ENCODE measurements at places on chromosomes 12 and 14.
A peak's percentile ranks its signal among the peaks of the same experiment; 100 is the strongest.

DNA sequence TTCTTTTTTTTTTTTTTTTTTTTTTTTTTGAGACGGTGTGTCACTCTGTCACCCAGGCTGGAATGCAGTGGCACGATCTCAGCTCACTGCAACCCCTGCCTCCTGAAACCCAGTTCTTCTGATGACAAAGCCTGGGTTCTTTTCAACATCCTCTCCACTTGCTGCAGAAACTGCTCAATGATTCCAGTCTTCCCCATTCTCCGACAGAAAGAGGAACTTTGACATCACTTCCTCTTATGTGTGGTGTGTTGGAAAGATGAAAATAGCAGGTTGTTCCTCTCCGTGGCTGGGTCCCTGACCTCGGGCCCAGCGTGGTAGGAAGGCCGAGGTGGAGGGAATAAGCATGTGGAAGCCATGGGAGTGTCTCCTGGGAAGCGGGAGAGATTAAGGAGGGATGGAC lies 198.4 kb downstream of the PHETA1 start:
- DNase-seq: peak; percentile 93

DNA sequence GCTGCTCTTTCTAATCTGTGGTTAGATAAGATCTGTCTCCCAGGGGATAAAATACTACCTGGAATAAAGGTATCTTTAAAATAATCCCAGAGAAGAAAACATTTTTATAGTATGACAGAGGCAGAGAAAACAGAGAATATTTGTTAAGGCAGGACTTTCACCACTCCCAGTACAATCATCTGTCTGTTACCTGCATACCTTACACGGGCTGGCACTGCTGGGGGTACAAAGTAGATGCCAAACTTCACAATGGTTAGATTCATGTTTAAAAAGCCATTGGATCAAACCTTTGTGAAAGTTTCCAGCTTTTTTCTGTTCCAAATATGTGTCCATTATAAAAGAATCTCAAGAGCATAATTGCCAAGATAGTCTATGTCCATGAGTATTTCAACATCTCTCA lies 273.6 kb upstream of the BTG1 start:
- no peak for DNase-seq

DNA sequence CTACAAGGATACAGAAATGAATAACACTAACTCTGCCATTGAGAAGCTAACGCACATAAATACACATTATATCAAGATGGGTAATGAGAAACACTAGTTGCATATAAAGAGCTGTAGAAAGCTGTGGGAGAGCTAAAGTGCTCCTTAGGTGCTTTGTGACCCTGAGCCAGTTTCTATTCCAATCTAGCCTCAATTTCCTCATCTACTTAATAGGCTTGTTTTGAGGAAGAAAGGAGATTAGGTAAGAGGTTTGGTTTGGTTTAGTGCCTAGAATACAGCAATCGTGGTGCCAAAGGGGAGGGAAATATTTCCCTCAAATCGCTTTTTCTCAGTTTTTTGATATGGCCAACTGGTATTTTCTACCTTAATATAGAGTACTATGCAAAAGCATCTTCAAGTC lies 994 bp downstream of the SRP54 start:
- DNase-seq: peak; percentile 29

DNA sequence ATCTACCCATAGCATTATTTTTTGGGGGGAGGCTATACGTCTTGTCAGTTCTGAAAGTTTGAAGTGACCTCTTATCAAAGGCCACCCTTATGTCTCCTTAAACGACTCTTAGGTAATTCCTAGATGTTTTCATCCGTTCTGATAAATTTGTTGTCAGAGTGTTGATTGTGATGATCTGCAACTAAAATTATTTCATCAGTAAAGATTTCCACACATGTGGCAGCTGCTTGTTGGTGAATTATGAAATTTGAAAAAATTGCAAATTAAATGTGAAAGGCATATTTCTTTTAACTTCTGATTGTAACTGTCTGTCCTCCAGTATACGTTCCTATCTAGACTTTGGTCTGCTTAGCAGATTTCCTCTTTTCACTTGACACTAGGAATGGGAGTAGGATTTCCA lies 1.4 kb downstream of the ADIPOR2 start:
- DNase-seq: no peak

DNA sequence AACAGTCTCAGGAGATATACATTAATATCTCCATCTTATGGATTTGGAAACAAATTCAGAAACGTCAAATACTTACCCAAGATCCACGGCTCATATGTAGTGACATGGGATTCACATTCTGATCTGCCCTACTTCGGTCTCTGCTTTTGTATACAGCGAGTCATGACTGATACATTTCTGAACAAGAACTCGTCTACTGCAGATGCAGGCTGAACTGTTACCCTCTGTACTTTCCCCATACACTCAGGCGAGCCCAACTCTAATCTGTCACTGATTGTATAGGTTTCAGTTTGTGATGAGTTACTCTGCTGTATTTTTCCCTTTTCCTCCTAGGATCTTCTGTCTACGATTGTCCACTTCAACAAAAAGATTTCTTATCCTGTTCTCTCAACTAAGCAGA lies 441.6 kb downstream of the CCDC91 start:
- DNase-seq: no peak

- no peak for DNase-seq
These were observed 13.6 kb upstream of the SLC35F4 start for GRCh38 chr14:57879516-57879915.

DNA sequence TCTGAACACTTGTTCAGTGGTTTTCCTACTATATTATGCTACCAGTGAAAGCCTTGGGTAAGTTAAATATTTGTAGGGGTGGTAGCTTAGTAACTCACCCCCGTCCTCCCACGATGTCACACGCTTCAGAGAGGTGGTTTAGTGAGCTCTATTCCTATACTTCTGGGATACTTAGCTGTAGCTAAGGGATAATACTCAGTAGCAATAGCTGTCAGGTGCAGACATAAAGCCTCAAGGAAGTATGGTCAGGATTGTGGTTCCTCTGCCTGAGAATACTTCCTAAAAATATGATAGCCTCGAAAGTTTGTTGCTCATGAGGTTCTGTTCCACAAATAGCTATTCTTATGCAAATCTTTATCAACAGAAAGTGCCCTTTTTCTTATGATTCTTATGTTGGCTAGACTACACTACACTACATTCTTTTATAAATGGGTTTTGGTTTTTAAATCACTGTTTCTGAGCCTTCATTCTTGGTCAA lies 11.9 kb downstream of the DLST start:
- no peak for DNase-seq

GRCh38 chr14:22164616-22165015 lies 424.4 kb downstream of the DAD1 start:
- no peak for DNase-seq

- DNase-seq: no peak
These were observed 100.5 kb downstream of the LRRC74A start for GRCh38 chr14:76926521-76927251.

- no peak for DNase-seq
These were observed 209.9 kb upstream of the GARIN2 start for GRCh38 chr14:66979101-66979974.

DNA sequence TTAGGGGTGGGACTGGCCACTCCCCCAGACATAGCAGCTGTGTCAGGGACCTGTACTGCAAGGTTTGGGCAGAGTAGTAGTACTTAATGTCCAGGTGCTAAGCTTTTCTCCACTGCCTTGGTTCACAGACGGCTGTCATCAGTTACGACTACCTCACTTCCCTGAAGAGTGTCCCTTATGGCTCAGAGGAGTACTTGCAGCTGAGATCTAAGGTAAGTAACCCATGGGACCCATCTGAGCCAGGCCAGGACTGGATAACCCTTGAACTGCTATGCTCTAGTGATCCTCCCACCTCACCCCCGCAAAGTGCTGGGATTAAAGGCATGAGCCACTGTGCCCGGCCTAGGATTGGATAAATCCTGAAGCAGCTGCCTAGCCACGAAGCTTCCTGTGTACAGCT lies 22.4 kb downstream of the ADCK1 start:
- no peak for DNase-seq

- DNase-seq: no peak
These were observed 2.6 kb downstream of the MLXIP start for GRCh38 chr12:122081083-122081696.

- DNase-seq: no peak
These were observed 100.3 kb upstream of the RAP1B start for GRCh38 chr12:68510397-68510796.

- no peak for DNase-seq
These were observed 24.6 kb upstream of the PPP1R12A start for GRCh38 chr12:79959484-79959883.

DNA sequence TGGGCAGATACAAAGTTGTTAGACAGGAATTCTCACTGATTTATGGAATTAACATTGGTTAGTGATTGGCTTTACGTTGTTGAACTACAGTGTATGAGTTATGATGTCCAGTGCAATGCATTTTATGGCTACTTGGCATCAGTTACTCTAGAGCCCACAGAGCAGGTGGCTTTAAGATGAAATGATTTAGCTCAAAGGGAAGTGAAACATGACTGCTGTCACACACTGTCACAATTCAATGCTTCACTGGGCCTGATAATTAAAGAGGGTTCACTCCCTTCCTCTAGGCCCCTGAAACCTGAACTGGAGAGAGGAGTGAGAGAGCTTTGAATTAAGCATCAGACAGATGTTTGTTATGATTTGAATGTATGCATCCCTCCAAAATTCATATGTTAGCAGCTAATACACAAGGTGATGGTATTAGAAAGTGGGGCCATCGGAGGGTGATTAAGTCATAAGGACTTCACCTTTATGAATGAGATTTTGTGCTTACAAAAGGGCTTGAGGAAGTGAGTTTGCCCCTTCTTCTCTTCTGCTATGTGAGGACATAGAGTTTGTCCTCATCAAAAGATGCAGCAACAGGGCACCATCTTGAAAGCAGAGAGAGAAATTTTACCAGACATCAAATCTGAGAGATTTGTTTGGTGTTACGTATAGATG lies 175.8 kb upstream of the GRIN2B start:
- DNase-seq: no peak

DNA sequence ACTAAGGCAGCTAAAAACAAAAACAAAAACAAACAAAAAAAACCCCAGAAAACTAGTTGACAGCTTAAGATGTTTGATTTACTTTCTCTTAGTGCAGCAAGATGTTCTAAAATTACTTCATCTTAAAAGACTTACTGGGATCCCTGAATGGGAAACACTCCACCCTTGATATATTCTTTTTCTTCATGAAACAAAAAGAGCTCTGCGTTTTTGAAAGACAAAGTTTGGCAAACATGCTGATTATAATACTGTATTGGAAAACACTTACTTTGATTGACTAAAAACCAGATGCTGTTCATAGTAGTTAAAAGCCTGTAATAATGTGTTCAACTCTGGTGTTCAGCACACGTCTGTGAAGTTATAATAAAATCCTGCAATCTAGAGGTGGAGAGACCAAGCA lies 136.8 kb downstream of the SRGAP1 start:
- DNase-seq: no peak
